Posterior cingulate gyrus (tissue), 11 donors: ENCODE measurements at places on chromosomes 5 and 9.

DNA sequence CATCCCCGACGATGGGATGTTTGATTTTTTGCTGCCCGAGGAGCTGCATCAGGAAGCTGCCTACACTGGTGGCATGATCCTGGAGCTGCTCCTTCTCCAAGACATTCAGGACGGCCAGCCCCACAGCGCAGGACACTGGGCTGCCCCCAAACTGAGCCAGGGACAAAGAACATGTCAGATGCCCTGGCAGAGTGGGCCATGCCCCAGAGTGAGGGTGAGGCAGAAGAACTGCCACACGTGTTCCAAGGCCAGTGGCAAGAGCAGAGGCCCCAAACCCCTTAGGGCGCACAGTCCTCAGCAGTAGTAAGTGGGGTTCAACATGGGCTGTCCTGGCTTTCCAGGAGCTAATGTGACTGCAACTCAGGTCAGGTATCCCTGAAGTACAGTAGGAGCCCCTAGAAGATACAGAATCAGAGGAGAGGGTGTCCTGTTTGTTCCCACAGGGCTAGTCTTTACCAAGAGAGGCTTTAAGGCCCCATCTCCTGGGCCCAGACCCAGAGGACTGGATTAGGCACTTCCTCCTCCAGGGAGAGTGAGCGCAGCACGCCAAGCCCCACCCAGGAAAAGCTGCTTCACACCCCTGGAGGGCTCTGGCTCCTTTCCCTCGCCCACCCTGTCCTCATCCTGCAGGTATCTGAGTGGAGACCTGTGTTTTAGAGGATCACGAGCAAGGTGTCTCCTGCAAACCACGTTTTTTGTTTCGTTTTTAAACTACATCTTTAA, 11.1 kb downstream of the HNRNPAB start:
- DNase-seq: no peak

DNA sequence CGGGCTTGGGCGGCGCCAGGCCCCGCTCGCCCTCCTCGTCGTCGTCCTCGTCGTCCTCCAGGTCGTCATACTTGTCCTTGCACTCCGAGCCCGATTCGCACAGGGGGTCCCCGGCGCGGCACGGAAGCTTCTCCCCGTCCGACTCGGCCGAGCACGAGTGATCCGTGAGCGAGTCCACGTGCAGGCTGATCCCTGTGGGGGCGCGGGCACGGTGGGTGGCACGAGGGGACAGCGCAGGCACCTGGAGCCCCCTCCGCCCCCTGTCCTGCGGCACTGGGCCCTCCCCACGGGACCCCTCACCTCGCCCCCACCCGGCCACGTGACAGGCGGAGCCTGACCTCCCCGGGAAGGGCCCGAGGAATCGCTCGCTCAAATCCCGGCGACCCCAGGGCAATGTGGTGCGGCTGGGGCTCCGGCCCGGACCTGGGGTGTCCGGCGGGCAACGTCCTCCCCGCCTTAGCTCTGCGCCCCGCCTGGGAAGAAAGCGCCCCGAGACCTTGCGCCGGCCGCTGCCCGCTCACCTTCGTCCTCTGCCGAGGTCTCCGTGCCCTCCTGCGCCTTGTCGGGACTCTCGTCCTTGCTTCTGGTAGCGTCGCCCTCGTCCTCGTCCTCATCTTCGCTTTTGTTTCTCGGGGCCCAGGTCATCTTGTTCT, 2.5 kb downstream of the IRX2 start:
- DNase-seq: no peak

DNA sequence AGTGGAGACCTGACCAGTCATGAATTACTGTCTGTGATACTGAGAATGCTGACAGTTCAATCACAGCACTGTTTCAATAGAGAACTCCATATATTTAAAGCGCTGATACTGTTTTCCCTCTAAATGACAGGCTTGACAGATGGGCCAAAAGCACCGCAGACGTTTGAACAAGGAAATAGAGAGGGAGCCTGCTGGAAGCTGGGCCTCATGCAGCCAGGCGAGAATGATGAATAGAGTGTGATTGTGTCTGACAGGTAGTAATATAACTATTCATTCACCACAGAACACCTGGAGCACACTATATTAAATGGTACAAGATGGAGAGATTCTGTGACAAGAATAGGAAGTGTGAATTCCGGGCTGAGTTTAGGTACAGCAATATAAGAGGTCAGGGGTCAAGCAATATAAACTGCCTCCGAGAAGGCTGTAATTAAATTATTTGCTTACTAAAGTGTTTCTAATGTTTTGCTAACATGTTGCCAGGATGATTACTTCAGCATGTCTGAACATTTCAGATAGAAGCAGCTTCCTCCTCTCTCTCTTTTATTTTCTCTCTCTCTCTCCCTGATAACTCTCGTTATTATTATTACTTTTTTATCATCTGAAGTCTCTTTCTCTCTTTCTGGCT, 297.7 kb downstream of the CSNK1G3 start:
- DNase-seq: no peak

DNA sequence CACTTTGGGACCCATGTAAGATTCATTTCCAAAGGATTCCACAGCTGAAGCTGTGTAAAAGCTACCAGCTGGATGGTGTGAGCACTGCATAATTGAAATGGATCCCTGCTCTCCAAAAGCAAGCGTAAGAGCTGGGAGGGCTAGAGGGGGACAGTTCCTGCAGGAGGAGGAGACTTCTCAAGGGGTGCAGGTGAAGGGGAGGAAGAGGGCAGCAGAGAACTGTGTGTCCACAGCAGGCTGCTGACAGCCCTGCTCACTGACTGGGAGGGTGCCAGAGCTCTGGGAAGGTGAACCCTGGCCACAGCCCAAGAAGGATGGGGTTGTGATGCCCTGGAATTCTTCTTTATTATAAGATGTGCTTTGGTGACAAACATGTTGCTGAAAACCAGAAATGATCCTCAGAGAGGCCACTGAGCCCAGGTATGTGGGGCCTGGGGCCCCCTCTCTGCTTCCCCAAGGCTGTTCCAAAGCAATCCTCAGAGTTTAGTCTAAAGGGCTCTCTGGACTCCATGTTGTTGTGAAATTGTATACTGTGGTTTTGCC, 112.8 kb upstream of the SLC25A48 start:
- DNase-seq: no peak

- no peak for DNase-seq
These were observed 37.5 kb upstream of the TIFAB start for GRCh38 chr5:135489466-135490244.

GRCh38 chr9:76161106-76161505, 233.1 kb downstream of the RFK start:
- DNase-seq: no peak
